ENCODE measurements at places on chromosomes 13 and 19.
A peak's percentile ranks its signal among the peaks of the same experiment; 100 is the strongest.

GRCh38 chr13:98454389-98454881 is 122.5 kb downstream of the STK24 start:
- no peak for DNase-seq
- peaks cover 11% of the 10 kb centered on the region for H3K36me3 ChIP-seq
- H3K27me3 ChIP-seq = no peaks in the 10 kb centered on the region
- no peak overlapping the region for H3K4me3 ChIP-seq

DNA sequence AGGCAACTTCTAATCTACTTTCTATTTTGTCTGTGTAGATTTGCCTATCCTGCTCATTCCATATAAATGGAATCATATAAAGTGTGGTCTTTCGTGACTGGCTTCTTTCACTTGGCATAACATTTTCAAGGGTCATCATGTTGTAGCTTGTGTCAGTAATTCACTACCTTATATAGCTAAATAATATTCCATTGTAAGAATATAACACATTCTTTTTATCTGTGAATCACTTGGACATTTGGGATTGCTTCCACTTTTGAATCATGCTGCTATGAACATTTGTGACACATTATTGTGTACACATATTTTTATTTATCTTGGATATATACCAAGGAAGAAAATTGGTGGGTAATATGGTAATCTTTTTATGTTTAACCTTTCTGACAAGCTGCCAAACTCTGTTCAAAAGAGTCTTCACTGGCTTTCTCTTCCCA is 89.0 kb upstream of the CSNK1A1L start:
- no peak for DNase-seq
- peaks cover 2% of the 10 kb centered on the region for H3K27me3 ChIP-seq
- H3K36me3 ChIP-seq = no peaks in the 10 kb centered on the region
- no peaks in the 10 kb centered on the region for H3K4me1 ChIP-seq
- no peak overlapping the region for H3K27ac ChIP-seq

- H3K4me1 ChIP-seq = peaks cover under 1% of the 10 kb centered on the region
- H3K27me3 ChIP-seq = no peaks in the 10 kb centered on the region
- no peaks in the 10 kb centered on the region for H3K36me3 ChIP-seq
- H3K27ac ChIP-seq = no peak overlapping the region
- no peak overlapping the region for H3K4me3 ChIP-seq
These were observed 71.1 kb downstream of the CBY2 start for GRCh38 chr13:45773236-45773635.

- H3K4me1 ChIP-seq = peaks cover 36% of the 10 kb centered on the region
- peak overlapping the region; percentile 69 for H3K27ac ChIP-seq
- DNase-seq = peak; percentile 33
- no peaks in the 10 kb centered on the region for H3K36me3 ChIP-seq
- peak overlapping the region; percentile 7 for H3K4me3 ChIP-seq
- no peaks in the 10 kb centered on the region for H3K27me3 ChIP-seq
These were observed 103.9 kb upstream of the UBL3 start for GRCh38 chr13:29954082-29955028.

DNA sequence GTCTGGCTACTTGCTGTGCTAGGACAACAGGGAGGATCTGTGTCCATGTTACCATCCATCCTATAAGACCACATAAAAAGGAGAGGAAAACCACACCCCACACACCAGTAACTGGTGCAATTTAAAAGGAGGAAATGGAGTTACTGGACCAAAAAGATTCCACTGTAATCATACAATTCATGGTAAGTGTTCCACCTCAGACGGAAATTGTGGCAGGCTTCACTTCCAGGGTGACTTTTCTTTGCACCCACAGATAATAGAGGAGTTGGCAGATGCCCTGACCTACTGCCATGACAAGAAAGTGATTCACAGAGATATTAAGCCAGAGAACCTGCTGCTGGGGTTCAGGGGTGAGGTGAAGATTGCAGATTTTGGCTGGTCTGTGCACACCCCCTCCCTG is 2.4 kb downstream of the AURKC start:
- DNase-seq = no peak
- H3K27me3 ChIP-seq = no peaks in the 10 kb centered on the region
- H3K4me1 ChIP-seq = no peaks in the 10 kb centered on the region

DNA sequence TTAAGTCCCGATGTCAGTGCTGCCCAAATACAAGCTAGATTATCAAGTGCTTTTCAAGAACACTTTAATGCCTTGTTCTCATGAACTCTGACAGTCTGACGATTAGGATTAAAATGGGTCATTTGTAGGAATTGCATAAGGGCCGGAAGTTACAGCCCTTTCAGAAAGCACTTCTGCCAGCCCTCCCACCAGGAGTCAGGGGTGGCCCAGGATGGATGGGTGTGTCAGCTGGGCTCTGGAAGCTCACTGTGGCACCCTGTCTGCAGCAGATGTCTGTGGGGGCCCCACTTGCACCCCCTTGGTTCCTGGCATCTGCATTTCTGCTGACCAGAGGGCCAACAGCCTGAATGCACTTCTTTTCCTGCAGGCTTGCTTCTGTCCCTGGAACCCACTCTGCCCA is 712.7 kb downstream of the UQCRFS1 start:
- H3K4me3 ChIP-seq = no peak overlapping the region
- H3K27me3 ChIP-seq = no peaks in the 10 kb centered on the region
- no peaks in the 10 kb centered on the region for H3K36me3 ChIP-seq

DNA sequence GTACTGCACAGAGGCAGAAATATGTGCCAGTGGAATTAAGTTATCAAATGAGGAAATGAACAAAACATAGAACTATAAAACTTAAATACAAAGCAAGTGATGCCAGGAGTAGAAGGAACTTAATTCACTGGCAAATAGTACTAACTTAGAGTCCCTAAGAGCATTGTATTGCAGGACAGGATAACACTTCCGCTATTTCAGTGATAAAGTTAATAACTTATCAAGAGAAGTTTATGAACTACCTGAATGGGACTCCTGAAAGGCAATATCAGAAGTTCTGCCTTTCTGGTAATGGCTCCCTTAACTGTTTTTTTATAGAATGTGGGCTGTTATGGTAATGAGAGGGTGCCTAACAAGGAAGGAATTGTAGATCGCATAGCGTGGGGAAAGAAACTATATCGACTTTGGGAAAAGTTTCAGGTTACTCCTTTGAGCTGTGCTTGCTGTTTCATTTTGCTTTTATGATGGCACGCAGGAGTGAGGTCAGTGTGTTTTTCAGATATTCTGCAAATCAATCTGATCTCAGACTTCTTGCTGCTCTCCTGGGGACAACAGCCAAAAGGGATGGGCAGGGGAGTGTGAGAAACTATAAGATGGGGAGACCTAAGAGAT is 95.3 kb upstream of the MLNR start:
- peaks cover 3% of the 10 kb centered on the region for H3K4me1 ChIP-seq
- no peak for DNase-seq
- H3K27ac ChIP-seq = no peak overlapping the region
- H3K36me3 ChIP-seq = no peaks in the 10 kb centered on the region
- no peak overlapping the region for H3K4me3 ChIP-seq

GRCh38 chr13:110044551-110045111 is 258.2 kb upstream of the IRS2 start:
- H3K27me3 ChIP-seq = no peaks in the 10 kb centered on the region
- H3K27ac ChIP-seq = no peak overlapping the region
- no peak overlapping the region for H3K4me3 ChIP-seq

DNA sequence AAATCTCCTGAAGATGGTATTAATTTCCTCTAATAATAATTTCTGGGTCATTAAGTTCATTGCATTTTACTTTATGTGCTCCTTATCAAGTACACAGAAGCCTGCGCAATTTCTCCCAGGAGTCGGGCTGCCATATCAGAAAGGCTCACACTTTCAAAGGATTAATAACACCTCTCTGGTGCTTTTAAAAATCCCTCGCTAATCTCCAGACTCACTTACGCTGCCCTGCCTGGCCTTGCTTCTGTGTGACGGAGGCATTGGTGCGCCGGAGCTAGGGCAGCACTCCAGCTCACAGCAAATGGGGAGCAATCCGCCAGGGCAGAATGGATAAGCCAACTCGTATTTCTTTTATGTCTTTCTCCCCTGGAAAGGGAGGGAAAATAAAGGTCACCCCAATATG is 300.8 kb downstream of the EFNB2 start:
- DNase-seq = no peak
- H3K27me3 ChIP-seq = no peaks in the 10 kb centered on the region
- H3K4me1 ChIP-seq = no peaks in the 10 kb centered on the region
- no peak overlapping the region for H3K4me3 ChIP-seq
- H3K36me3 ChIP-seq = no peaks in the 10 kb centered on the region

- peaks cover 6% of the 10 kb centered on the region for H3K36me3 ChIP-seq
These were observed 1.9 kb downstream of the RAB11B start for GRCh38 chr19:8392017-8392591.

DNA sequence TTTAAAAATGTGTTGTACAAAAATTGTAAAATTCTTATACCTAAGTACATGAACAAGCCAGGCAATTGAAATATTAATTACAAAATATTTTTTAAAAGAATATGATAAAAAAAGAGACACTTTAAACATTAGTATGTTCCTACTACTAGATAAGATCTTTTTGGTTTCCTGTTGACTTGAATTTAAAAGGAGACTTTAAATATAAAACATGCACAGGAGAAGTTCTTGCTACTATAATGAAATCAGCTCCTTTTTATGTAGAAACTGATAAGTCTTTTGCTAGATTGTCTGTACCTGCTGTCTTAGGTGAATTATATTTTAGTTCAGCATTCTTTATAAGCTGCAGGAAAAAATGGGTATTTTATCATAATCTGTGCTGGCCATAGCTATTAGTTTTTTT is 140.2 kb downstream of the TNFSF13B start:
- H3K4me3 ChIP-seq = no peak overlapping the region
- peaks cover 2% of the 10 kb centered on the region for H3K27me3 ChIP-seq
- peak overlapping the region; percentile 17 for H3K27ac ChIP-seq
- H3K4me1 ChIP-seq = peaks cover 17% of the 10 kb centered on the region
- no peak for DNase-seq
- H3K36me3 ChIP-seq = no peaks in the 10 kb centered on the region

- H3K27ac ChIP-seq = peak overlapping the region; percentile 73
- peak overlapping the region; percentile 85 for H3K4me3 ChIP-seq
- no peak for DNase-seq
- no peaks in the 10 kb centered on the region for H3K27me3 ChIP-seq
These were observed 1.3 kb downstream of the TNFSF14 start for GRCh38 chr19:6668691-6669090.

- H3K27me3 ChIP-seq = no peaks in the 10 kb centered on the region
- H3K36me3 ChIP-seq = peaks cover 2% of the 10 kb centered on the region
- no peak for DNase-seq
- H3K4me1 ChIP-seq = peaks cover 22% of the 10 kb centered on the region
- H3K4me3 ChIP-seq = no peak overlapping the region
- no peak overlapping the region for H3K27ac ChIP-seq
These were observed 3.9 kb upstream of the B9D2 start for GRCh38 chr19:41367848-41368301.
